ENCODE measurements at places on chromosomes 13 and 19. TPM values are rescaled to one million over a fixed set of nuclear protein-coding genes. Genes with fewer than 3 reads are reported as not detected.

The TNNT1 gene
- not detected for total RNA-seq

The MUC16 gene
- not detected for total RNA-seq

The FFAR3 gene
- total RNA-seq, result not detected

The KCNJ14 gene
- 3.6 TPM for total RNA-seq

DNA sequence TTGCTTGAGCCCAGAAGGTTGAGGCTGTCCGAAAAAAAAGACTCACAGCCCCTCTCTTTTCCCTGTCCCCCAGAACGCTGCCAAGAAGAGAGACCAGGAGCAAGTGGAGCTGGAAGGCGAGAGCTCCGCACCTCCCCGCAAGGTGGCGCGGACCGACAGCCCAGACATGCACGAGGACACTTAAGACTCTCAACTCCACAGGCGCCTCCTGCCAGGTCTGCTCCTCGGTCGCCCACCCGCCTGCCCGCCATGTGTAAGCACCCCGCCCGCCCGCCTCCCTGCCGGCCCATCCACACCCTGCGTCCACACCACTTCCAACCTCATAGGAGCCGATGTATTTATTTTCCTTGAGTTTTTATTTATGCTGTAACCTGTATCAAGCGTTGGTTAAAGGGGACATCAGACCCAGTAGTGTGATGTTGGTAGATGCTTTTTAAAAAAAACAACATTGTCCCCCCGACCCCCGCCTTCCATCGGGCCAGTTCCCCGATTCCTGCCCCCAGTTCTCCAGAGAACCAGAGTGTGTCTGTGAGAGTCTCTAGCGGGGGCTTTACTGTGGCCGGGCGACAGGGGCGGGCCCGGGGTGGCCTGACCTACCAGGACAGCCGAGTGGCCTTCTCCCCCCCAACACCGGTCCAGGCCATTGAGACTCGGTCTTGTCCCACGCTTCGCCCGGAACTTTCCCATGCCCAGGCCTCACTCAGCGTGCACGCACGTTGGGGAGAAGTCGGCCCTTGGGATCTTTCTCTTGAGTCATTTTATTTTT lies 10.3 kb downstream of the DDA1 start:
- DNase-seq, result no peak

- no peak for DNase-seq
Observed at GRCh38 chr13:27053902-27054595, 117.6 kb downstream of the USP12 start.

DNA sequence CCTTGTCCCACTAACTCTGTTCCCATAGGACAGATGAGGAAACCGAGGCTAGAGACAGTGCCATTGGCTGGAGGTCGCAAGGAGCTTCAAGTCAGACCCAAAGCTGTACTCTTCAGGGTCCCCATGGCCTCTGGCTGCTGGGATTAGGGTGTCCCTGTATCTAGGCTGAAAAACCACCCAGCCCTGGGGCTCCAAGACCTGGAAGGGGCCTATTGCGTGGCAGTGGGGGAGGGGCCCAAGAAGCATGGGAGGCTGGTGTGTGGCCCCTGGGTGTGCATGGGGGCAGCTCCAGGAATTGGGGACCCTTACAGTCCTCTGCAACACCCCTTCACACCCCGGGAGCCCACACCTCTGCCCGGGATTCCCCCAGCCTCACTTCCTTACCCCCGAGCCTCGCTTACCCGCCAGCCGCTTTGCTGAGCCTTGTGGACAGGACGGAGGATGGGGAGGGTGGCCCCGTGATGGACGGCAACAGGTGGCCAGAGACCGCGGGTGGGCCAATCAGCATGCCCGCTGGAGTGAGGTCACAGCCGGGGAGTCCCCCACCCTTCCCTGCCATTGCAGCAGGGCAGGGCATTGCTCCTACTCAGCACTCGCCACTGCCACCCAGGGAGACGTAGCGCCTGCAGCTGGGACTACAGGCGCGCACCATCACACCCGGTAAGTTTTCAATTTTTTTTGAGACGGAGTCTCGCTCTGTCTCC lies at the start of gene JSRP1:
TSS of gene JSRP1 (minus strand) at position 436 of the 704 bp plus-strand sequence. CDS start 1,103 bp downstream, outside the sequence.
- peak; percentile 44 for DNase-seq

DNA sequence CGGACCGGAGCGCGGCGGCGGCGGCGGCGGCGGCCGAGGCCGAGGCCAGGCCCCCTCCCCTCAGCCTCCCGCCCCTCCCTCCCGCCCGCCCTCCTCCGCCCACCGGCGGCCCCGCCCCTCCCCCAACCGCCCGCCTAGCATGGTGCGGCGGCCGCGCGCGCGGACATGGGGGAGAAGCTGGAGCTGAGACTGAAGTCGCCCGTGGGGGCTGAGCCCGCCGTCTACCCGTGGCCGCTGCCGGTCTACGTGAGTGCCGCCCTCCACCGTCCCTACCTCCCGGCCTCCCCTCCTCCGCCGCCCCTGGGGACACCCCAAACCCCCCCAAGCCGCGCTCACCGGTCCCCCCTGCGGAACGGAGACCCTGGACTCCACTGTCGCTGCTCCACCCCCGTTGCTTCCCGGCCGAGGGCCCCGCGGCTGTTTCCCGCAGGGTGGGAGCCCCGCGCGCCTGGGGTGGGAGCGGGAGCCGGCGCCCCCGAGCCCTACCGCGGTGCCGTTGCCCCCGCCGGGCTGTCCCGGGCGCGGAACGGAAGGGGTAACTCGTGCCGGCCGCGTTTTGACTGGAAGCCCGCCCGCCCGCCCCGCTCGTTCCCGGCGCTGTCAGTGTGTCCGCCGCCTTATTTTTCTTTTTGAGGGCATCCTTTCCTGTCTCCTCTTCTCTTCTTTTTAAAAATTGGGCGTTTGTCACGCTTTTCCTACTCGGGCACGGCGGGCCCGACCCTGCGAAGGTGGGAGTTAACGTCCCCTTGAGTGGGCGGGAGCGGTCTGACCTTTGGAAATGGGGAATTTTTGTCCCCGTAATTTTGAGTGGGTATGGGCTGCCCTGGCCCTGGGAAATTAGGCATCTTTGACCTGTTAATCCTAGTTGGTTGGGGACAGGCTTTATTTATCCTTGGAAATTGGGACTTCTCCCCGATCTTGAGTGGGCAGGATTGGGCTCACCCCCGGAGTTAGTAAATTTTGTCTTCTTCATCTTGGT lies 576 bp downstream of the DOT1L start:
- DNase-seq, result no peak

GRCh38 chr13:49258089-49258796 lies 10.5 kb downstream of the CDADC1 start:
- DNase-seq, result no peak

DNA sequence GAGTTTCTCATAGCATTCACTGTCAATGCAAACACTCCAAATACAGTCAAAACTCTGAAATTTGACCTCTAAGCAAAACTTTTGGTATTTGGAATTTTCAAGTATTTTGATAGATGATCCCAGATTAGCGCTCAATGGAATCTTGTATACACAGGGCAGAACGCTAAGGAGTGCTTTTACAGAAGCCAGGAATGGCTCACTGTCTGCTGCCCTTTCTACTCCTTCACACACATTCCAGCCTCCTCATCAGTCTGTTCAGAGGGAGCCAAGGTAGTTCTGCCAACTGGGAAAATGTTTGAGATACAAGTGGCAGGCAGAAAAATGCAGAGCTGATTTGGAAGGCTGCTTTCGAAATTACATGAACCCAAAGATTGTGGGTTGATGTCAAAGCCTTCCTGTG lies 4.4 kb upstream of the STARD13 start:
- DNase-seq, result no peak

GRCh38 chr19:47002106-47002766 lies 17.4 kb upstream of the NPAS1 start:
- no peak for DNase-seq

- no peak for DNase-seq
Observed at GRCh38 chr13:106152047-106152446, 383.4 kb downstream of the EFNB2 start.

- peak; percentile 52 for DNase-seq
Observed at GRCh38 chr13:99119656-99120055, 81.0 kb upstream of the UBAC2 start.

DNA sequence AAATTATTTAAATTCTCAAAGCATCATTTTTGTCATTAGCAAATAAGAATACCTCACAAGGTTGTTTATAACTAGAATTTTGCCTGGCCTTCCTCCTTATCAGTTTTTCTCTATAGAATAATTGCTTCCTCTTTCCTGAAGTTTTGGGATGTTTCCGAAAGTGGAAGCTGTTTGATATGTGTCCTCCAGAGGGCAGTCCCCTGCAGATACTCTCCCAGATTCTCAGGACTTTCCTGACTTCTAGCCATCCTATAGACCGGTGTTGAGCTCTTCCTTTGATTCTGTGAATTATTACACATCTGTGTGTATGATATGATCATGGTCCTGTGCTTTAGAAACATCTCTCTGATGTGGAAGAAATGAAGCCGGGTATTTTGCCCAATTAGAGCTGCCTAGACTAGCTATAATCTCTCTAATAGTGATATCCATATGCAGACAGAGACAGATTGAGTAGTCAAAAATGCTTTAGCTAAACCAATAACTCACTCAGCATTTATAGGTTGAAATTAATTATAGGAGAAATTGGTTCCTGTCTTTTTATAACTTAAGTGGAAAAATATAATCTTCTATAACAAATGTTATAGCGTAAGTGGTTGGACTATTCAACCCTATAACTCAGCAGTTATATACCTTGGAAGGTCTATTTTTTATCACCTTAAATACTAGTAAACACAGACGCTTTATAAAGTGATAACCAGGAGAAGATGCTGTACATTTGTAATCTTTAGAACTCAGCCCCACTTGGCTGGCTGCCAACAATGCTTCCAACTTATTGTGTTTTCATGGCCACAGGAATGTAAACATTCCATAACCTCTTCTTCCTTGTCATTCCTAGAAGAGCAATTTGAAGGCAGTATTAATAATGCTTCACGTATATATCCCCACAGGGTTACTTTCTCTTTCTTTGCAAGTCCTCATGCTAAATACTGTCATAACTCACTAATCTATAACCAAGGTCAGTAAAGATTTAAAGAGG lies 201.0 kb upstream of the RXFP2 start:
- no peak for DNase-seq

DNA sequence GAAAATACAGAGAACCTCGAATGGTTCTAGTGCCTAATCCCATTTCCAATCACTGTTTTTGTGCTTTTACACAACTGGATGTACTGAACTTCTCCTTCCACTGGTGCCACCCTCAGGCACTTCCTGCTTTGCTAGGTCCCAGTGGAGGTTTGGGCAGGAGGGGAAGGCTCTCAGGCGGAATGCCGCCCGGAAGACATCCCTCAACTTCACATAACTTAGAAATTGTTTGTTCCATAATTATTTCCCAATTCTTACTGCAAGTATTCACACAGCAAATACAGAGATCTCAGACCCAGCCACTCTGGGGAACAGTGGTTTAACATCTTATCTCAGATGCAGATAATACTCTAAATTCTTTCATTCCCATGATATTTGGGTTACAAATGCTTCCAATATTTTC lies 195.7 kb upstream of the IPO5 start:
- DNase-seq, result no peak

DNA sequence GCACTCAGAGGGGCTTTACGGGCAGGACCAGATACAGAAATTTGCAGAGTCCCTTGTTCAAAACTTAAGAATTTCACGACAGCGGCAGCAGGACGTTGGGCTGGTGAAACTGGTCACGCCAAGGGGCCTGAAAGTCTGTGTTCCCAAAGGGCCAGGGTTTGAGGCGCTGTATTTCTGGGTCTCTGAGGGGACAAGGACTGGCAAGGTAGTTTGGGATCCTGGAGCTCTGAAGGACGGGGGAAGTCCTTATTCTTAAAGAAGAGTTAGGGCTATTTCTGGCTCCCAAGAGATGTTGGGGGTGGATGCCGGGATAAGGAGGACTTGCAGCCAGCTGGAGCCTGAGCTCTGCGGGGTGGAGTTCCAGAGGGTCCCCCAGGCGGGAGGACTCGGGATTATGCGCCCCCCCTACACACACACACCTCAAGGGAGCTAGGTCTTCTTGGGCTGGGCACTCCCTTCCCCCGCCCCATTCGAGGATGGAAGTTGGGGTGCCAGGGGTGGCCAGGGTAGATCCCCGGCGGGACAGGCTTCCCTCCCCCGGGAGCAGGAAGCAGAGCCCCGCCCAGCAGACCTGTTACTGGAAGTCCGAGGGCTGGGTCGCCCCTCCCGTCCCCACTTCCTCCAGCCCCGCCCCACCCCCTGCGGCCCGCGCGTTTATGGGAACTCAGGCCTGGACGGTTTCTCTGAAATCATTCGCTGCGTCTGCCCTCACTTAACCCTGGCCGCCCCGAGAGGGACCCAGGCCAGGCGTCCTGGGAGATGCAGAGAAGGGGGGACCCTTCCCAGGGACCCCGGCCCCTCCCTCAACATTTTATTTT lies 5.6 kb downstream of the BCL3 start:
- DNase-seq, result peak; percentile 66

DNA sequence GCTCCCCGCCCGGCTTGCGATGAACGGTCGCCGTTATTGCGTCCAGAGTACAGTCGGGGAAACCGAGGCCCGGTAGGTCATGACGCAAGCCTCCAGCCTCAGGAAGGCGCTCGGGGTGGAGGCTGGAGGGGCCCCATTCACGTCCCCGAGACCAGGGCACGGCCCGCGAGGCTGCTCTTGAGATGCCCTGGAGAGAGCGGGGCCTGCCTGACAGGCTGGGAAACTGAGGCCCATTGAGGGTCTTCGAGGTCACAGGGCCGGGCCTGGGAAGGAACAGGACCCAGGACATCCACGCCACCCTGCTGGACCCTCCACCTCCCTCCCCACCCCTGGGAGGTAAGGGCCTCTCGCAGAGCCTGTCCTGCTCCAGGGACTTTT lies 367 bp downstream of the NDUFS7 start:
- no peak for DNase-seq

Measured in CD4-positive, alpha-beta memory T cell (primary cell).